ENCODE measurements at places on chromosomes 4 and X. TPM values are rescaled to one million over a fixed set of nuclear protein-coding genes. Genes with fewer than 3 reads are reported as not detected.

DNA sequence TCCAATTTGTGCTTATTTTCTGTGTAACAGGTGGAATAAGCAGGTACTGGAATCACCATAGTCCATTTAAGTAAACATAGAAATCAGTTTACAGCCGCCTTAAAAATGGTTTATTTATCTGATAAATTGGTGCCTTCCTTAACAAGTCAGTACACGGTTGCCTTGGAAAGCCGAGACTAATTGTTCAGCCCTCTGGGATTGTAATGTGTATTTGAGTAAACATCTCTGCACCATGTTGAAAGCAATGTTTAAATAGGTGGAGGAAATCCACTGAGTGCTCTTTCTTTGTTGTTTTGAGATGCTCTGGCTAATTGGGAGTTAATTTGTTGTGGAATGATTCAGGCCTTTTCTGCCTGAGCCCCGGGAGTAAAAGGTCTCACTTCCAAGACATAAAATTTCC, 45.7 kb upstream of the ADRA2C start:
- no peaks in the 10 kb centered on the region for H3K36me3 ChIP-seq
- no peak for DNase-seq
- peaks cover 12% of the 10 kb centered on the region for H3K27me3 ChIP-seq

- H3K36me3 ChIP-seq: no peaks in the 10 kb centered on the region
- H3K27me3 ChIP-seq: no peaks in the 10 kb centered on the region
- H3K4me1 ChIP-seq: no peaks in the 10 kb centered on the region
- no peak for DNase-seq
- no peak overlapping the region for H3K27ac ChIP-seq
- no peak overlapping the region for H3K4me3 ChIP-seq
Observed at GRCh38 chrX:29858714-29859113, 356.6 kb upstream of the MAGEB2 start.

DNA sequence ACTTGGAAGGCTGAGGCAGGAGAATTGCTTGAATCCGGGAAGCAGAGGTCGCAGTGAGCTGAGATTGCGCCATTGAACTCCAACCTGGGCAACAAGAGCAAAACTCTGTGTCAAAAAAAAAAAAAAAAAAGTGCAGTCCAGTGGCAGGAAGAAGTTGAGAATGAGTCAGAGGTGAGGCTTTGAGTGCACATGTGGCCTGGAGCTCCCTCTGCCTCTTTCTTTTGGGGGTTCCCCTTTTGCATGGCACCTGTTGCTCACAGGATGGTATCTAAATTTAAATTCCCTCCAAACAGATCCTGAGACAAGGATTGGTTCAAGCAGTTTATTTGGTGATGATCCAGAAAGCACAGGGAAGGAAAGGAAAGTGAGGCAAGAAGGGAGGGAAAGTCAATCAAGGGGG, 151.4 kb upstream of the STX18 start:
- no peaks in the 10 kb centered on the region for H3K36me3 ChIP-seq
- H3K27me3 ChIP-seq: no peaks in the 10 kb centered on the region
- no peak overlapping the region for H3K27ac ChIP-seq

GRCh38 chr4:140363051-140363450, 10.4 kb upstream of the SCOC start:
- no peak overlapping the region for H3K4me3 ChIP-seq
- no peak for DNase-seq
- no peaks in the 10 kb centered on the region for H3K27me3 ChIP-seq
- no peaks in the 10 kb centered on the region for H3K36me3 ChIP-seq
- H3K27ac ChIP-seq: no peak overlapping the region

DNA sequence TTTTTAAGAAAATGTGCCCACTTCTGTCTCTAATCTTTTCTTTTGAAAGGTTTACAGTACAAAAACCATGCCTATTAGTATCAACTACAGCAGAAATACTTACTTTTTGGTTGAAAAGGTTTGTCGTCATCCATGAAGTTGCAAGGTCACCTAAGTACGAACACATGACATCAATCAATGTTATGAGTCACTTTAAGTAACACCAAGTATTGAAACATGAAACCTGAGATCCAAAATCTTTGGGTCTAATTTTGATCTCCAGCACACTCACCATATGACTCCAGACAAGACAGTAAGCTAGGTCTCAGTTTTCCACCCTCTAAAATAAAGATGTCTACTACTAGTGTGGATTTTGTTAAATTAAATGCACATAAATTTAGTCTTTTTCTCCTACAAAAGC, 8.4 kb downstream of the ZNF280C start:
- H3K4me1 ChIP-seq: no peaks in the 10 kb centered on the region
- no peaks in the 10 kb centered on the region for H3K36me3 ChIP-seq
- H3K27ac ChIP-seq: no peak overlapping the region
- no peak overlapping the region for H3K4me3 ChIP-seq

- no peak overlapping the region for H3K4me3 ChIP-seq
- H3K36me3 ChIP-seq: no peaks in the 10 kb centered on the region
- DNase-seq: no peak
- no peaks in the 10 kb centered on the region for H3K4me1 ChIP-seq
Observed at GRCh38 chrX:102042372-102043325, 82.8 kb upstream of the TCEAL2 start.

DNA sequence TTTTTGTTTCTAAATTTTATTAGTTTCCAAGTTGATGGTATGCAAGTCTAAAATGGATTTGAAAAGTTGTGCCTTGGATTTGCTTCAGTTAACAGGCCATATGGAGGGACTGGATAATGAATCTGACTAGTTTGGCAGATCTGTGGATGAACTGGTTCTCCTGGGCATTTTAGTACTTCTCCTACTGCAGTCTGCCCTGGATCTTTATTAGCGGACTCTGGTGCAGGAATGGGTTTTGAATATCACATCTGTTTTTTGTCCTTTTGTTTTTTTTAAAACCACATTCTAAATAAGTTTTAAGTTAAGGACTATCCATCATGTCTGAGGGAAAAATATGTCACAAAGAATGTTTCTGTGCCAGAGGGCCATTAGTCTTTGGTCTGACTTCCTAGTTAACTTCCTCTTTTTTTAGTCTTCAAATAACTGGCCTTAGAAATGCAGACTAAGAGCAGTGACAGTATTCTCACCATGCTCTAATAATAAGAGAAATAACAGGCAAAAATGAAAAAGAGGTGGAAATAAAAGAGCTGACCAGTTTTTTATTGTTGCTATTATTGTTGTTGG, 13.9 kb upstream of the DCK start:
- H3K4me1 ChIP-seq: no peaks in the 10 kb centered on the region
- H3K36me3 ChIP-seq: peaks cover 7% of the 10 kb centered on the region
- H3K27me3 ChIP-seq: no peaks in the 10 kb centered on the region
- H3K4me3 ChIP-seq: no peak overlapping the region

GRCh38 chrX:39762266-39762841, 335.4 kb downstream of the BCOR start:
- no peaks in the 10 kb centered on the region for H3K4me1 ChIP-seq
- DNase-seq: no peak
- peaks cover 2% of the 10 kb centered on the region for H3K27me3 ChIP-seq
- H3K27ac ChIP-seq: no peak overlapping the region
- no peaks in the 10 kb centered on the region for H3K36me3 ChIP-seq
- H3K4me3 ChIP-seq: no peak overlapping the region

DNA sequence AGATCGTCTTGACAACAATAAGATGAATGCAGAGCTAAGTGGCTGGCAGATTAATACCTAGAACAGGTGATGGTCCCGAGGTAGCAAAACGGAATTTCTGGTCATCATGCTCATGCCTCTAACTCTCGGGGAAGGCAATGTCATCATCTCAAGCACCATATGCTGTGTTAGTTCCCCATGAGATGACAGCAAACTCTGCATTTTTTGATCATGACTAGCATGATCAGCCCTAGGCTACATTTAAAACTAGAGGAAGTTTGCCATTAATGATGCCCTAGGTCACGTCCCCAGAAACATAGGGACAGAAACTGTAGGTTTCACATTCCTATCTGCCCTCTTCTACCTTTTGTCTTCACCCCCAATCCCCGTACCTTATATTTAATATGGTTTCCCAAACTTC, 11.6 kb downstream of the LPAR4 start:
- no peak overlapping the region for H3K4me3 ChIP-seq
- no peak for DNase-seq
- H3K36me3 ChIP-seq: no peaks in the 10 kb centered on the region
- H3K27ac ChIP-seq: no peak overlapping the region
- no peaks in the 10 kb centered on the region for H3K4me1 ChIP-seq

GRCh38 chr4:85777908-85778631, 303.1 kb downstream of the ARHGAP24 start:
- peaks cover 7% of the 10 kb centered on the region for H3K4me1 ChIP-seq
- no peaks in the 10 kb centered on the region for H3K36me3 ChIP-seq
- no peak for DNase-seq
- H3K4me3 ChIP-seq: no peak overlapping the region
- H3K27ac ChIP-seq: no peak overlapping the region
- H3K27me3 ChIP-seq: no peaks in the 10 kb centered on the region

DNA sequence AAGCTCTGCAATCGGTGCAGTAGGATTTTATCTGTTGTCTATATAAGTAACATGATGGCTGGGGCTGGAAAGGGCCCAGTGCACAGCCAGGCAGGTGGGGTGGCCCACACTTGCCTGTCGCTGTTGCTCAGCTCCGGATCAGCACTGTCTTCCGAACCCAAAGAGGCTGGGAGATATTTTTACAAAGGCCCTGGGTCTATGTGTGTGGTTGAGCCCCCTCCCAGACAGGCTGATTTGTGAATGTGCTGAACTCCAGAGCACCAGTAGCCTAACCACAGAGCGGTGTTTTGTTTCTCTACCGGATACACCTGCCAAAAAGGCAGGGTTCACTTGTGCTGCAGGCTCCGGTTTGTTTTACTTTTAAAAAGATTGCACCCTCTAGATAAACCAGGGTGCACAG, 33.5 kb upstream of the CHRNA9 start:
- H3K4me3 ChIP-seq: no peak overlapping the region
- no peaks in the 10 kb centered on the region for H3K36me3 ChIP-seq
- H3K27me3 ChIP-seq: no peaks in the 10 kb centered on the region
- no peak for DNase-seq
- H3K27ac ChIP-seq: no peak overlapping the region

- no peaks in the 10 kb centered on the region for H3K27me3 ChIP-seq
- no peak for DNase-seq
- H3K4me1 ChIP-seq: no peaks in the 10 kb centered on the region
- H3K36me3 ChIP-seq: no peaks in the 10 kb centered on the region
Observed at GRCh38 chr4:22215084-22215483, 266.5 kb upstream of the KCNIP4 start.

- H3K27ac ChIP-seq: peak overlapping the region; percentile 40
- H3K36me3 ChIP-seq: peaks cover 7% of the 10 kb centered on the region
- peak overlapping the region; percentile 24 for H3K4me3 ChIP-seq
- DNase-seq: no peak
Observed at GRCh38 chr4:55398966-55399365, 3.2 kb downstream of the TMEM165 start.

GRCh38 chr4:11736978-11737377, 308.3 kb upstream of the HS3ST1 start:
- H3K27me3 ChIP-seq: no peaks in the 10 kb centered on the region
- no peak overlapping the region for H3K4me3 ChIP-seq
- no peaks in the 10 kb centered on the region for H3K4me1 ChIP-seq
- no peak for DNase-seq
- H3K27ac ChIP-seq: no peak overlapping the region

DNA sequence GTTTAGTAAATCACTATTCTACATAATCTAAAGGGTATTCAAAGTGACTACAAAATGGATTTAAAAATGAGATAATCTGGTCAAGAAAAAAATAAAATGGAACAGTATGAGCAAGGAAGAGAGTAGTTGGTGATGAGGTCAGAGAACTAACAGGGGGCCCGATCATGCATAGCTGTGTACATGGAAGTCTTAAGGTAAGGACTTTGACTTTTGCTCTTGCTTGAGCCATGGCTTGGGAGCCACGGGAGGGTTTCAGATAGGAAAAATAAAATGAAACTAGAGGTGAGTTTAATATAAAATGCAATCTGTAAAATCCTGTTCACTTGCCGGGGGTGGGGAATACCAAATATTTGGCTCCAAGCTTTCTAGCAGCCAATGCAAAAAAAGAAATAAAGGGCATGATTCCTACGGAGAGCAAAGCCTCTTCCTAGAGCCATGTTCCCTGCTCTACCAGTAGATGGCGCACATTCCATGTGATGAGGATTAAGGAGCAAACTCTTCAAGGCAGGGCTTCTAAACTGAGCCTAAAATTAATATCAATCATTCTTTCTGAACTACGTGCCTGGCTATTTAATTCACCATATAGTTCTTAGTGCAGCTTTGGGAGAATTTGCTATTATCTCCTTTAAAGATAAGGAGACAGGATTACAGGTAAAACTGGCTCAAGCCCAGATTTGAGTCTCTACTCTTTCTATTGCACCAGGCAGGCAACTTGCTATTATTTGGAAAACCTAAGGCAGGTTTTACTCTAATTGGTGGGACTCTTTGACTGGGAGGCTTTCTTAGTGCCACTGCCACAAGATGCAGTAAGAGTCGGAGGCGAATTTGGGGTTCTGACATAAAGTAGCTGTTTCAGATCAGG, 6.8 kb upstream of the CLCN5 start:
- H3K4me3 ChIP-seq: no peak overlapping the region
- H3K27me3 ChIP-seq: peaks cover 8% of the 10 kb centered on the region
- H3K27ac ChIP-seq: no peak overlapping the region
- DNase-seq: peak; percentile 32
- H3K4me1 ChIP-seq: no peaks in the 10 kb centered on the region
- H3K36me3 ChIP-seq: no peaks in the 10 kb centered on the region

DNA sequence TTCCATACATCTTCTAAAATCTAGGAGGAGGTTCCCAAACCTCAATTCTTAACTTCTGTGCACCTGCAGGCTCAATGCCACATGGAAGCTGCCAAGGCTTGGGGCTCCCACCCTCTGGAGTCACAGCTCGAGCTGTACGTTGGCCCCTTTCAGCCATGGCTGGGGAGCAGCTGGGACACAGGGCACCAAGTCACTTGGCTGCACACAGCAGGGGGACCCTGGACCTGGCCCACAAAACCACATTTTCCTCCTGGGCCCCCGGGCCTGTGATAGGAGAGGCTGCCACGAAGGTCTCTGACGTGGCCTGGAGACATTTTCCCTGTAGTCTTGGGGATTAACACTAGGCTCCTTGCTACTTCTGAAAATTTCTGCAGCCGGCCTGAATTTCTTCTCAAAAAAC, 8.2 kb upstream of the TENT5D start:
- no peaks in the 10 kb centered on the region for H3K4me1 ChIP-seq
- H3K36me3 ChIP-seq: no peaks in the 10 kb centered on the region
- H3K27ac ChIP-seq: no peak overlapping the region
- no peak overlapping the region for H3K4me3 ChIP-seq
- DNase-seq: no peak
- H3K27me3 ChIP-seq: no peaks in the 10 kb centered on the region

Gene CXCL6
- 6.2 TPM for total RNA-seq

Gene GAGE1
- not detected for total RNA-seq

Gene GAGE13
- not detected for total RNA-seq

Gene ZNF157
- 0.63 TPM for total RNA-seq

Gene TRO
- 30.9 TPM for total RNA-seq

Gene GAGE12J
- total RNA-seq: not detected

Gene DAPP1
- total RNA-seq: 24.6 TPM

Gene TLR10
- 0.46 TPM for total RNA-seq

Gene CT45A9
- not detected for total RNA-seq

Gene COL25A1
- total RNA-seq: 3.5 TPM
